ENCODE measurements at places on chromosomes 6 and 20.

GRCh38 chr6:45763281-45763680 is 252.4 kb downstream of the CLIC5 start:
- DNase-seq, result no peak

DNA sequence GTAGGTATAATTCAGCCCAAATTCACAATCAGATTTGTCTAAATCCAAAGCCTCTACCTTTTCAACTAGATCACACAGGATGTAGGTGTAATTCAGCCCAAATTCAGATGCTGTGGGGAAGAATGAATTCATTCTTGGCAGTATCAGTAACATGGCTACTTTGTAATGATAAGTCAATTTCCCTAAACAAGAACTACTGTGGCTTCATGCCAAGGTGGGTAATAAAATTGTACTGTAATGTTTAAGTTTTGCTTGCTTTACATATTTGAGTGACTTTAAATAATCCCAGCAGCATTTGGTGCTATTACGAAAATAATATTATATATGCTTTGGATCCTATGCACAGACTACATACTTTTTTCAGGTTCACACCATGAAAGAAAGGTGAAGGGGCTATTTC is 239.1 kb downstream of the HDGFL1 start:
- DNase-seq, result peak; percentile 26

DNA sequence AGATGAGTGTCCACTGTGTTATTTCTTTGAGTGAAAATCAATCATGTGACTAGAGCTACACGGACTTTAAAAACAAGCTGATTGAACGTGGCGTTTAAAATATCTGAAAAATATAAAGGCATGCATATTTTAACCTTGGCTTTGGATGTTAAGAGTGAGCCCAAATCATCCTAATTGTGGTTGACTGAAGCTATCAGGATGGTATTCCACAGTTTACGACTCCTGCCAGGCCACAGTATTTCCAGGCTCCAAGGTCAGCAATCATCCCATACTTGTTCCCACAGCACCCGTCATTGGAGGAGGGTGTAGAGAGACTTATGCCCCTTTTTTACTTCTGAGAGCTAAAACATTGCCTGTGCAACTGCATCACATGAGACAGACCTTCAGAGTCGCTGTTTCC is 43.2 kb upstream of the TMX4 start:
- no peak for DNase-seq

DNA sequence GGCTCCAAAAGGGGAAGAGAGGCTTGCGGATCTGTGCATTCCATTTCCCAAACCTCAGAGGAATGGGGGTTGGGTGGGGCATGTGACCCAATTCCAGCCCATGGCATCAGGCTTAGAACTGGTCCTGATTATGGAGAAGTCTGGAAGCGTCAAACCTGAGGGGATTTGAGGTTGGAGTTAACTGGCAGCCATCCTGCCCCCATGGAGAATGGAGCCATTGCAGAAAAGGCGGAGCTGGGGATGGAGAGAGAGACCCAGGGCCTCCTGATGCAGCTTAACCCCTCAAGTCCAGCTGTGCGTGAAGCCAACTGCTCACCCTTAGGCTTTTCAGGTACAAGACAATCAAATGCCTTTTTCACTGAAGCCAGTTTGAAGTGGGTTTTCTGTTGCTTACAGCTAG is 9.9 kb upstream of the SDCBP2 start:
- no peak for DNase-seq

GRCh38 chr6:107658920-107659865 is 164.9 kb downstream of the SCML4 start:
- DNase-seq, result peak; percentile 42

DNA sequence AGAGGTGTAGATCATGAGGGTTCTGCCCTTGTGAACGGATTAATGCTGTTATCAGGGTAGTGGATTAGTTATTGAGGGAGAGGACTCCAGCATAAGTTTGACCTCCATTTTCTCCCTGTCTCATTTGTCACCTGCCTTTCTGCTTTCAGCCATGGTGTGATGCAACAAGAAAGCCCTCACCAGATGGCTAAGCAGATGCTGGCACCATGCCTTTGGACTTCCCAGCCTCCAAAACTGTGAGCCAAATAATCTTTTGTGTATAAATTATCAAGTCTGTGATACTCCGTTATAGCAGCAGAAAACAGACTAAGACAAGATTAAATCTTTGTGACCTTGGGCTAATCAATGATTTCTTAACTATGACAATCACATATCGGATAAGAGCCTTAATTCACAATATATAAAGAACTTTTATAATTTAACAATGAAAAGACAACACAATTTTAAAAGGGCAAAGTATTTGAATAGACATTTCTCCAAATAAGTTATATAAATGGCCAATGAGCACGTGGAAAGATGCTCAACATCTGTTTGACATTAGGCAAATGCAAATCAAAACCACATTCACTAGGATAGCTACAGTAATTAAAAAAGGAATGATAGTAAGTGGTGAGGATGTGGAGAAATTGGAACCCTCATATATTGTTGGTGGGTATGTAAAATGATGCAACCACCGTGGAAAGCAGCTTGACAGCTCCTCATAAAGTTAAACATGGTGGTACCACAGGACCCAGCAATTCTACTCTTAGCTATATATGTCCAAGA is 45.3 kb upstream of the IFNGR1 start:
- no peak for DNase-seq

DNA sequence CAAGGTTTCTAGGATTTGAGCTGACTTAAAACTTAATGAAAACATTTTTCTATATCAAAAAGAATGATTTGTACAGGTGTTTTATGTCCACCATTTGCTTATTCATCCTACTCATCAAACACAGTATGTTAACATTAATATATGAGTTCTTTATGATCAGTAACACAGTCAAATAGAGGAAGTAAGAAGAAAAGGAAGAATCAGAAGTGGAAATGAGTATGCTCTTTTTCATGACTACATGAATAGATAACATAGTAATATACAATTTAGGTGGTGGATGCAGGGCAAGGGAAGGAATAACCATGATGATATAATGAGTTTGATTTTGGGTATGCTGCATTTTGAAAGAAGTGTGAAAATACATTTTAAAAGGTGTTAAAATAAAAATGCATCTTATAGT is 16.5 kb downstream of the KPNA5 start:
- no peak for DNase-seq

- DNase-seq, result no peak
These were observed 951.6 kb downstream of the TFAP2A start for GRCh38 chr6:9463311-9463710.

DNA sequence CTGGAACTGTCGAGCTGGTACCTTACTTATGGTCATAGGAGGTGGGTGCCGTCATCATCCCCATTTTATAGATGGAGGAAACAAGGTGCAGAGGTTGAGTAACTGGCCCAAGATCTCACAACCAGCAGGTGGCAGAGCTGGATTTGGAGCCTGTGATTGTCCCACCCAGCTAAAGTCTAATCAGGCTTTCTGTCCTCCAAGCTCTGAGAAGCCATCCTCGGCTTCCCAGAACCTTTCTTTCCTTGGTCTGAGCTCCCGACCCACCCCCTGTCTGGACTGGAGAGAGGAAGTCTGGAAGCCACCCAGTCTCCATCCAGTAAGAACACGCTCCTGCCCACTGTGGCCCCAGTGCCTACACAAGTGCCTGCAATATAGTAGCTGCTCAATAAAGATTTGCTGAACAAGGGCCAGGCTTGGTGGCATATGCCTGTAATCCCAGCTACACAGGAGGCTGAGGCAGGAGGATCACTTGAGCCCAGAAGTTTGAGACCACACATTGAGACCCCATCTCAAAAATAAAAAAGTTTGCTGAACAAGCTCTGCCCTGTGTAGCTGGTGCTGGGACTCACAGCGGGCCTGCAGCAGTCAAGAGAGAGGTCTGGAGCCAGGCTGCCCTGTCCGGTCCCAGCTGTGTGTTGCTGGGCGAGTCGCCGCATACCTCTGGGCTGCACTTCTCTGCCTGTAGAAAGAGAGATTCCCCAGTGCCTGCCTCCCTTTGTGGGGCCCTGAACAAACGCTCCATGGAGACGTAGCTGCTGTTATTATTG is 32.5 kb upstream of the DLGAP4 start:
- DNase-seq, result no peak

- no peak for DNase-seq
These were observed 165.6 kb upstream of the OGFRL1 start for GRCh38 chr6:71123051-71123450.

GRCh38 chr6:154232013-154232910 is 124.3 kb downstream of the IPCEF1 start:
- DNase-seq, result no peak

DNA sequence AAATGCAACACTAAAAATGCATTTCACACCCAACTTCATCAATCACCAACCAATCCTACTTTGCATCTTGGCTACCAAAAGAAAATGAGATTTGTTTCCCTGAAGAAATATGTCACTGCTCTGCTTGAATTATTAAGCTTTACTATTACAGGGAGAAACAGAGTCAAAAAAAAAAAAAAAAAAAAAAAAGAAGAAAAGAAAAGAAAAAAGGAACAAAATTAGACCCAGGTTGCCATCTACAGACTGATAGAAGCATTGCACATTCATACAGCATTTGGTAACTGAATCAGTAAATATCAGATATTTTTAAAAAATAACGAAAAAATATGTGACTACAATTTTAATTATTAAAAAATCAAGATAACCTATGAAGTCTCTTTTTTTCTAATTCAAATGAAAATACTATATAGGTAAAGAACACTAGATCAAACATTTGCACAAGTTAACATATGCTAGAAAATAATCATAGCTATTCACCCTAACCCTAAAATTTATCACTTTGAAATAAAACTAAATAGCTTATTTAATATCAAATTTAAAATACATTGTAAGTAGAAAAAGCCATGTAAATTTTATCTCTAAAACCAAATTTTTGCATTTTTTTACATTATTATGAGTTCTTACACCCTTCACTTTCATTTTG is 83.3 kb downstream of the DCDC2 start:
- DNase-seq, result peak; percentile 7

GRCh38 chr6:34004706-34005105 is 141.2 kb downstream of the GRM4 start:
- DNase-seq, result peak; percentile 20

DNA sequence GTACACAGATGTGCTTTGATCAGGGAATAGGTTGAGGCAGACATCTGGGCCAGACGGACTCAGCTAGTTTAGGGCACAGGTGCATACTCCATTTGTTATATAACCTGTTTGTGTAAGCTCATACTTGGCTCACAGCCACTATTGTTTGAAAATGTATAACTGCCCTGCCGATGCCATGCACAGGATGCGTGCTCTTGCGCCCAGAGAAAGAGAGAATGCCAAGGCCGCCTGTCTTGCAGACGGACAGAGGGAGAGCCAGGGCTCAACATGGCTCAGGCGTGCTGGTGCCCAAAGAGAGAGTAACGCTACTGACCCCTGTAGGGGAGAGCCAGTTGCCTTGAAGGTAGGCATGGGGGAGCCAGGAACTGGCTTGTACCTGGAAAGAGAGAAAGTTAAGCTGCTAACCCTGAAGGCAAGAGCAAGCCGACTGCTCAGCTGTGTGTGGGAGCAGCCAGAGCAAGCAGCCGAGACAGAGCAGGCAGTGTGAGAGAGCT is 57.7 kb downstream of the FAM229B start:
- no peak for DNase-seq

DNA sequence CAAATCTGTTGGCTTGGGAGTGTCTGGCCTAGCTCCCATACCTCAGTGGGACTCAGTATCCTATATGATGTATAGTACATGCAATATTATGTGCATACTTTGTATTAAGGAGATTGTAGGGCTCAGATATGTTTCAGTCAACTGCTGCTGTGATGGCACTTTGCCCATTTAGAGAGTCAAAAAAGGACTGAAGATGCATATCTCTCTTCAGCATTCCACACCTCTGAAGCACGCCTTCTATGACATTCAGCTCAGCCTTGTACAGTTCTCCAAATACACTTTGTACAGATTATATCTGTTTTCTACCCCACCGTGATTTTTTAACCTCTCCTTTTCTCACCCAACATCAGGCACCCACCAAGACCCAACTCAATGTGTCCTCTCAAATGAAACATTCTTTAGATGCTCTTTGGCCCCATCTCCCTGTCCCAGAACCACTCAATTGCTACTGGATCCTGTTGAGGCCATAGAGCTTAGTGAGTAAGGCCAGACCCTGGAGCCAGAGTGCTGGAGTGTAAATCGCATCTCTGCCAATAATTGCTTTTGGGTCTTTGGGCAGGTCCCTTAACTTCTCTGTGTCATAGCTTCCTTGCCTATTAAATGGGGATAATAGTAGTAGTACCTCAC is 15.6 kb downstream of the ENPP1 start:
- no peak for DNase-seq

DNA sequence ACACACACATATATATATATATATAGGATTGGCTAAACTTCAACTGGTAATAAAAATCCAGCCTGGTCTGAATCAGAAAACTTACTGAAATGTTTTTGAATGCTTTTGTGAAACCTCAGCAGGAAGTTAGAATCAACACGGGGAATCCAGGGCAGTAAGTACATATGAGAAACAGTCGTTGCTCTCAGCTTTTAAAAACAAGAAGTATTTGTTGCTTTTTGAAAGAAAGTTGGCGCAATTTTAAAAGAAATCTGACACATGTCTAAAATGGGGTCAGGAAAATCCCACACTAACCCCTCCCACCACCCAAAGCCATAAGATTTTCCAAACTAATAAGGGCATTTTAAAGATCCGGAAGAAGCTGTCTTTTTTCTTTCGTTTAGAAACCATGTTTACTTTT is 11.5 kb upstream of the CCDC170 start:
- DNase-seq, result no peak

- no peak for DNase-seq
These were observed 10.6 kb downstream of the PNPLA1 start for GRCh38 chr6:36280467-36280866.

GRCh38 chr20:33568378-33568777 is 78.5 kb downstream of the CBFA2T2 start:
- peak; percentile 77 for DNase-seq

GRCh38 chr6:131999545-132000146 is 48.5 kb upstream of the CCN2 start:
- DNase-seq, result no peak

DNA sequence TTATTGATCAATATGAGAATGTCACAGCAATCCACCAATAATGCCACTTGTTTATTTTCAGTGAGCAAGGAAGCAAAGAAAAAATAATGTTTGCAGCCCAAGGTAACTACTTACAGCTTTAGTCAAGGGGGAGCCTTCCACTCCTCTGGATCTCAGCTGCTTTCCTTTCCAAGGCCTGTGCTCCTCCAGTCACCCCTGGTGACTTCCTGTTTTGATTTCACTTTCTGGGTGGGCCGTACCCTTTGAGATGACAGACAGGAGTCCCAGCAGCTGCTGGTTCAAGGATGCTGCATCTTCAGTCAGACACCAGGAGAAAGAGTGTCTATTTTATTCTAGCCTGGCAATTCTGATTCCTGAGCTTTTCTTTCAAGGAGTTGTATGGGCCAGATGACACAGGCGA is 5.6 kb upstream of the VNN2 start:
- no peak for DNase-seq

All from NCI-H526 treated with DMSO at 0.1 percent for 48 hours (cell line).